T-cell (primary cell): ENCODE measurements at places on chromosomes 13 and 19. TPM values are rescaled to one million over a fixed set of nuclear protein-coding genes. Genes with fewer than 3 reads are reported as not detected.

GRCh38 chr19:29561601-29562000, 35.8 kb downstream of the VSTM2B start:
- DNase-seq = no peak

DNA sequence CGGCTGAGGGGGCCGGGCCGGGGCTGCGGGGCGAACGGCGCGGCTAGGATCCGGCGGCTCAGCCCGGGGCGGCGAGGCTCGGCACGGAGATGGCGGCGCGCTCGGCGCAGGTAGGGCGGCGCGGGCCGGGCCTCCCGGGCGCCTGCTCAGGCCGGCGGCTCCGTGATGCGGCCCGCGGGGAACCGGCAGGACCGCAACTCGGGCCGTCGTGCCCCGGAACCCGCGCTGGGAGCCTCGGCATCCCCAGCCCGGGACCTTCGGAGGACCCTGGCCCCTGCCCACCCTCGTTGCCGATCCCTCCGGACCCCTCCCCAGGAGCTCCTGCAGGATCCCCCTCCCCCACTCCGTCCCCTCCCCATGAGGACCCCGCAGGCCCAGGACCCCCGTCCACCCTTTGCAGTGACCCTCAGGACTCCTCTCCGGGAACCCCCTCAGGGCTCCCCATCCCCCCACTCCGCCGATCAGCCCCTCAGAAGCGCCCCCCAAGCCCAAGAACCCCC, 304 bp downstream of the EVI5L start:
- DNase-seq = no peak

Gene CEACAM21
- total RNA-seq = 34.5 TPM

DNA sequence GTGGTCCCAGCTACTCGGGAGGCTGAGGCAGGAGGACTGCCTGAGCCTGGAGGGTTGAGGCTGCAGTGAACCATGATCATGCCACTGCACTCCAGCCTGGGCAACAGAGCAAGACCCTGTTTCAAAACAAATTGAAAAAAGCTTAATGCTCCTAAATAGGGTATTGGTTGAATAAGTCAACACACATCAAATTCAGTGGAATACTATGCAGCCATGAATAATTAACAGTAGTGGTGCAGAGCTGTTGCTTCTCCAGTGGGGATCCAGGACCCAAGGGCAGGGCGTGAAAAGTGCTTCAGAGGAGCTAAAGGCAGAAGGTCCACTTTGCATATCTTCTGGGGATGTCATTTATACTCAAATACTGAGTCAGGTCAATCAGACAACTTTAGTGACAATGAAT, 18.2 kb downstream of the SIGLEC8 start:
- DNase-seq = no peak

DNA sequence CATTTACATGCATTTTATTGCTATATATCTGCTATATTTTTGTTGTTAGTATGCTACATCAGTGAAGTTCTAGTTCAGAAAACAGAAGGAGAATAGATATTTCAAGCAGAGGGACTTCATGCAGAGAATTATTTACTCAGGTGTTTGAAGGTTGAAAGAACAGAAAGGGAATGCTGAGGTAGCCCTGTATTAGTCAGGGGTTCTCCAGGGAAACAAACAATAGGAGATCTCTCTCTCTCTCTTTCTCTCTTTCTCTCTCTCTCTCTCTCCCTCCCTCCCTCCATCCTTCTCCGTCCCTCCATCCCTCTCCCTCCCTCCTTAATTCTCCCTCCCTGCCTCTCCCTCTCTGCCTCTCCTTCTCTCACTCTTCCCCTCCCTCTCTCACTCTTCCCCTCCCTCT, 114.3 kb upstream of the TDRD3 start:
- no peak for DNase-seq

Gene KANK3
- total RNA-seq = 0.88 TPM

DNA sequence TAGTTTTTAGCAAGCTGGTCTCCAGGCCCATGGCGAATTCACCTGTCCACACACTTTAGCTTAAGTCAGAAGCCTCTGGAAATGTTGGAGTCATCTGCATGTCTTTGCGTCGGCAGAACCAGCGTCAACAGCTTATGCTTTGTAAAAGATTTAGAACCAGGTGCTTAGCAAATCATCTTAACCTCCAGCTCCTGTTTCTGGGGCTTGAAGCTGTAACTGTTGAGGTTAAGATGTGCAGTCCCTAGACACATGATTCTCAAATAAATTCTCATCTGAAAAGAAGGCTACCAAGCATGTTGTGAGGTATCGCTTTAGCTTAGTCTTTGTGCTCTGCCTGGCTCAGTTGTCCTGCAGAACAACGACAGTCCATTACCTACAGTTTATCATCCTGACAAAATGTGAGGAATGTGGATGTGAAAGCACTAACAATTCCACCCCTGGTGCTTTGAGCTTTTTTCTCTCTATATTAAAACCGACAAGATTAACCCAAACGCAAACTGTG, 4.4 kb downstream of the EFNB2 start:
- DNase-seq = no peak

DNA sequence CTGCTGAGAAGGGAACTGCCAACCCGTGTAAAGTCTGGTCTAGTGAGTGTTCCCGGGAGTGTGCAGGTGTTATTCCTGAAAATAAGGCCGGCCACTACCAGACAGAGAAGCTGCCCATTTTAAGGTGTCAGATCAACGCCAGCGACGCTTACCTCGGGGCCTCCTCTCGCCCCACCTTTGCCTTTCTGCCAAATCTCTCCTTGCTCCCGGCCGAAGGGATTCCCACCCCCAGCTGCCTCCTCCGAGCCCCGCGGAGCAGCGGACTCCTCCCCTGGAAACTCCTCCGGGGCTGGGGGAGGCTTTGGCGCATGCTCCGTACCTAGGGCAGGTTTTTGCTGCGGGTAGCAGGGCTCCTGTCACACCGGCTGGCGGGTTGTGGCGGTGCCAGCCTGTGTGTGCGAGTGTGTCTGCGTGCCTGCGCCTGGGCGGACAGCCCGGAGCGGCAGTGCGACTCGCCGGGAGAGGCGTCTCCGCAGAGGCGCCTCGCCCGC, at the start of gene HS6ST3:
Gene HS6ST3, plus strand, starts transcription at position 359 of the 491 bp plus-strand sequence.
- DNase-seq = no peak
